Hematopoietic multipotent progenitor cell treated with erythropoietin and hydrocortisone succinate and interleukin-3 and kit ligand, for 6 days (in vitro differentiated cells): ENCODE measurements at places on chromosomes 6 and 20.
A peak's percentile ranks its signal among the peaks of the same experiment; 100 is the strongest.

GRCh38 chr20:18506744-18507143 is 996 bp upstream of the SEC23B start:
- peak; percentile 15 for DNase-seq

GRCh38 chr6:34393191-34393965 is 909 bp upstream of the NUDT3 start:
- peak; percentile 77 for DNase-seq

- peak; percentile 41 for DNase-seq
Measured at GRCh38 chr6:45959534-45960145, 56.0 kb downstream of the CLIC5 start.

GRCh38 chr20:48791014-48791413 is 36.8 kb downstream of the PREX1 start:
- DNase-seq: peak; percentile 71

DNA sequence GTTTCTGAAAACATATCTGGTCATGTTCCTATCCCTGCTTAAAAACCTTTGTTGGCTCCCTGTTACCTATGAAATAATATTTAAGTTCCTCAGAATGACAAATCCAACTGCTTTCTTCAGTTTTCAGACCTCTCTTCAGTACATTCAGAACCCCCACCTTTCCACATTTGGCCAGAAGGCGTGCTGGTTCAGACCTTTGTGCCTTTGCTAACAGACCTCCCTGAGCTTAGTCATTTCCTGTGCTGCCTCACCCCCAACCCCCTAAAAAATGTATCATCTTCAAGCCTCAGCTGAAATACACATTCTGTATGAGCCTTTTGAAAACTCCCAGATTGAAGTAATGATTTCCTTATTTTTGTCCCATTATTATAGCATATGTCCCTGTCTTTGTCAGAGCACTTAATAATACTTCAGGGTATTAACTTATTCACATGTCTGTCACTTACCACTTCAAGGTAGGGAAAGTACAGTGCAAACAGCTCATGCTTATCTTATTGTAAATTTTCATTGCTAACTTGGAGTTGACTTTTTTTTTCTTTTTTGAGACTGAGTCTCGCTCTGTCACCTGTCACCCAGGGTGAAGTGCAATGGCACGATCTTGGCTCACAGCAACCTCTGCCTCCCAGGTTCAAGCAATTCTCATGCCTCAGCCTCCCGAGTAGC is 19.7 kb downstream of the FAM217A start:
- peak; percentile 67 for DNase-seq

DNA sequence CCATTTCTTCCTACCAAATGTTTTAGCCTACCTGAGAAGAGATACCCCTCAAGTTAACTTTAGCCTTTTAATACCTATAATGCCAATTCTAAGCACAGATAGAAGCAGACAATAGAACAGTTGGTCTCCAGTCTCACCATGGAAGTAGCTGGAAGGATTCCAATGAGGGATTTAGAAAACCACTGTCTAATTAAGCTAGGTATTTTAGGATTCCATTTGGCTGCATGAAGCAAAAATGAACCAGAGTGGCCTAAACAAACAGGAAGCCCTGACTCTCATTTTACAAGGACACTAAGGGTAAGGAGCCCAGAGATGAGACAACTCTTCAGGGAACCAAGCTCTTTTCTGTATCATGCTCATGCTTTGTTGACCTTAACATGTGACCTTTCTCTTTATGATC is 199.2 kb downstream of the ALDH8A1 start:
- DNase-seq: no peak

GRCh38 chr20:59385480-59385879 is 85.1 kb downstream of the EDN3 start:
- peak; percentile 23 for DNase-seq
